ENCODE measurements at places on chromosomes 6 and 20.

- DNase-seq = no peak
Observed at GRCh38 chr6:128822271-128822670, 60.7 kb upstream of the LAMA2 start.

- DNase-seq = no peak
Observed at GRCh38 chr6:63731930-63732329, 96.3 kb downstream of the PHF3 start.

- DNase-seq = no peak
Observed at GRCh38 chr20:48784273-48784641, 43.5 kb downstream of the PREX1 start.

GRCh38 chr20:62235001-62235776 lies 3.1 kb upstream of the OSBPL2 start:
- DNase-seq = no peak

DNA sequence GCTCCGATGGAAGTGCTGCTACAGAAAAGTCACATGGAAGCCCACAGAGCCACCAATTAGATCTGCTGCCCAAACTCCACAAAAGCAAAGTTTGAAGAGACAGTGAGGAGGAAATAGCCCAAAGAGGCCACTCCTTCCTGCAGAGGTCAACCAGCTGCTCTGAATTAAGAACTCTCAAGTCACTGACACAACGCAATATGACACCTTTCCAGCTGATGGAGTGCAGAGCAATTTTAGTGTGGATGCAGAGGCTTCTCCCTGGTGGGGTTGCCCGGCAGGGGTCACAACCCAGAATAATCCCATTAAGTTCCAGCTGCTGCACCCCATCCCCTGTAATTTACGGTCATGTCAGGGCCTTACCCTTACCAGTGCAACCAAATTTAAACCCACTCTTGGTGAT lies 361.9 kb upstream of the JARID2 start:
- no peak for DNase-seq

DNA sequence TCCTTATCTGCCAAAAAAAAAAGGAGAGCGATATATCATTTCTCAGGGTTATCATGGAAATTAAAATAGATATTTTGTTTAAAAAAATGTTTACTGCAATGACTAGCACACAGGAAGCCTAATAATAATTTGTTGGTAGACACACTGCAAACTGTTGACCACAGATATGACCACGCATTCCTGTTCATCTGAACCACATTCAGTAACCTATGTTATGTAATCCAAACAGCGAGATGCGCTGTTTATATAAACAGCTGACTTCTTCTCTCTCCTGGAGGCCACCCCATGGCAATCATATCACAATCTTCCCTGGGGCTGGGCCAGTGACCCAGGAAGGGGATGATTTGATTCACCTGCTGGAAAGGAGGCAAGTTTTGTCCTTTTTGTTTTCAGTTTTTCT lies 129.3 kb upstream of the UST start:
- DNase-seq = no peak

DNA sequence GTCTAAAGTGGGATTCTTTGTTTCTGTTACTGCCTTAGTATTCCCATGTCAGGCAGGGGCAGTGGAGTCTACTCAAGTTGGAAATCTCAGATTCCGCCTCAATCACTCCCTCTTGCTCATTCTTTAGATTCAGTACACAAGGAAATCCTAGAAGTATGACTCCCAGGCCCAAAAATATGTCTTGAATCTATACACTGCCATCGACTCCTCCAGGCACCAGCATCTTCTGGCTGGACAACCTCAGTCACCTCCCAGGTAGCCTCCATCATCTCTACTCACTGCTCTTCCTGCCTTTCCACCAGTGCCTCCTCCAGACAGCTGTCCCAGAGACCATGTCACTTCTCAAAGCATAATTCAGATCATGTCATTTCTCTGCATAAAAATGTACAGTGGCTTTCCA lies 329.9 kb downstream of the CDC5L start:
- no peak for DNase-seq

GRCh38 chr6:117684749-117685148 lies 9.5 kb downstream of the NUS1 start:
- no peak for DNase-seq

- DNase-seq = no peak
Observed at GRCh38 chr6:113873043-113873667, 16.0 kb downstream of the MARCKS start.

GRCh38 chr6:54784011-54784410 lies 62.6 kb upstream of the FAM83B start:
- DNase-seq = no peak

DNA sequence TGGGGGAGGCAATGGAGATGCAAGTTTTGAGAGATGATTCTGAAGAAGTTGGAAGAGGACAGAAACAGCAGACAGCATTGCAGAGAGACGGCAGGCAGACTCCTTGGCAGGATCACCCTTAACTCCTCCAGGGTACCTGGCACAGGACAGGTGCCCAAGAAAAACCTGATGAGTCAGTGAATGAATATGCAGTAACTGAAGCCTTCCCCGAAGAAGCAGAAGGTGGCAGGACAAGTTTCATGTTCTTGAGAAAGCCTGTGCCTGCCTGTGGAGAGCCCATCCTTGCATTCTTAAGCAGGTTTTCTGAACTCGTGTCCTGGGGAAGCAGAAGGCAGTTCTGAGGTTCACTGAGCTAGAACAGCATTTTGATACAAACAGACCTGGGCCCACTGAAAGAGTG lies 79.6 kb upstream of the SASH1 start:
- no peak for DNase-seq

DNA sequence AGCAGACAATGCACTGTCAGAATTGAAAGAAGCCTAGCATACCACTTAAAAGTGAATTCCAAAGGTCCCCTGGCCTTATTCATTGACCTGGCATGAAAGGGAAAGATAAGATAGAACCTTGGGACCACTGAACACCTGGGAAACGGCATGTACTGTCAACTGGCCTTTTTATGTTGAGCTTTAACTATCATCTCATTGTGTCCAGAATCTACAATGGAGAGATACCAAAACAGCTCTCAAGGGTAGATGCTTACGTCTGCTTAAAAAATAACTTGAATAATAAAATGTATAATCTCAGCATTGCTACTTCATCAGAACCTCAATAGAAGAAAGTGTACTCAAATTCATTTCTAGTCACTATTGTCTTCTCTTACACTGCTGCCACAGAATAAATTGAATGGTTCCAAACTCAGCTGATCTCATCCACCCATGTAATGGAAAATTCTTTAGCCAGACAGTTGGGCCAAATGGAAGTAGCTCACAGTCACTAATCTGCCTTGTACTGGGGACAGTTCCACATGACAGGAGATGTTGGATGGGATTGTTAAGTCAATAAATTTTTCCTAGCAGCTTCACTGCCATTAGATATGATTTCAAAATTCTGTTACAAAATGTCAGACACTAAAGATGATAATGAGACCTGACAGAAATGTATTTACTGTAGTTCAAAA lies 93.8 kb downstream of the MLIP start:
- no peak for DNase-seq

DNA sequence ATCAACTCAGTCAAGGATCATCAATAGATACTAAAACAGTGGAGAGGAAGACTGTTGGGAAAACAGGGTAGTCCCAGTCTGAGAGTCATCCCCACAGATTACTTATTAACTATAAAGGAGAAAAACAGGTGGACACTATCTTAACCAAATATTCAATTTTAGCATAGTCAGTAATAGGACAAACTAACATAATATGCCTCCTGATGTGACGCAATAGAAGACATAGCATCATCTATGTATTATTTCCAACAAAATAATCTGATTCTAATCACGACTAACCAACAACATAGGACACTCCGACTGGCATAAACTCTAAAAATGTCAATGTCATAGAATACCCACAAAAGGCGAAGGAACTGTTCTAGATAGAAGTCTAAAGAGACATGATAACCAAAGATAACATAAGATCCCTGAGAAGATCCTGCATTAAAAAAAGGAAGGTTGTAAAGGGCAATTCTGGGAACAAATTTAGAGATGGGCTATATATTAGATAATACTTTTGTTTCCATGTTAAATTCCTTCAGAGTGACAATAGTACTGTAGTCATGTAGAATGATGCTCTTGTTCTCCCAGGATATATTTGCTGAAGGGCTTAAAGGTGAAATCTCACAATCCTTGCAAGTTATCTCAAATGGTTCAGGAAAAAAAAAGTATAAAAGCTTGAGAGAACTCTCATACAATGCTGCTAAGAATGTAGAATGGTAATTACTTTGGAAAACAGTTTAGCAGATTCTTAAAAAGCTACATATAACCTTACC lies 28.9 kb downstream of the ILRUN start:
- no peak for DNase-seq

- no peak for DNase-seq
Observed at GRCh38 chr6:33781131-33781975, 7.6 kb downstream of the LEMD2 start.

DNA sequence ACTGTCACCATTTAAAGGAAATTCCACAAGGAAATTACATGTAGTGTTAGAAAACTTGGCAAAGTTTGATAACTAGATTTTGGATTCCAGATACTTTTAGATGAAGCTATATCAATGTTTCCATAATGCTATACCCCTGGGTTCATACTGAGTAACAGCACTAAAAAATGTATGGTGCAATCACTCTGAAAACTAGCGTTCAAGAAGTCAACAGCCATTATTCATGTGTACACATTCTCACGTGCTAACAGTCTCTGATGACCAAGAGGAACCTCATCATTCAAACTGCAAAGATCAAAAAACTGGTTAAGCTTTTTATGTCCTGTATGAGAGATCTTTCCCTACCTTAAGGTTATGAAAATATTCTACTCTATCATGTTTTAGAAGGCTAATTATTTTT lies 197.6 kb downstream of the GMDS start:
- DNase-seq = no peak

GRCh38 chr6:15841937-15842726 lies 179.3 kb upstream of the DTNBP1 start:
- DNase-seq = no peak

- no peak for DNase-seq
Observed at GRCh38 chr6:83430611-83431544, at the start of gene ME1. TSS of gene ME1 (minus strand) at chr6:83431051. CDS start at chr6:83430954, 97 bp downstream.

GRCh38 chr20:59780494-59781185 lies 152.8 kb downstream of the SYCP2 start:
- DNase-seq = no peak
